ENCODE measurements at places on chromosomes 6 and 20. TPM values are rescaled to one million over a fixed set of nuclear protein-coding genes. Genes with fewer than 3 reads are reported as not detected.

Gene DLK2
- 0.68 TPM for total RNA-seq

Gene PACRG
- total RNA-seq = 0.72 TPM

Gene HLA-DMA
- total RNA-seq = 8.1 TPM

Gene CNR1
- total RNA-seq = 0.84 TPM

Gene SLCO4A1
- 0.43 TPM for total RNA-seq

Gene WFDC12
- not detected for total RNA-seq

Gene ABHD16B
- total RNA-seq = not detected

Gene OR12D2
- total RNA-seq = not detected

Gene CLVS2
- total RNA-seq = not detected

Gene ZC2HC1B
- total RNA-seq = not detected

Gene RWDD2A
- 4.9 TPM for total RNA-seq

Gene SLC17A2
- total RNA-seq = not detected

- no peaks in the 10 kb centered on the region for H3K4me1 ChIP-seq
- no peaks in the 10 kb centered on the region for H3K36me3 ChIP-seq
- DNase-seq = no peak
- no peak overlapping the region for H3K4me3 ChIP-seq
- no peaks in the 10 kb centered on the region for H3K27me3 ChIP-seq
These were observed 365.9 kb downstream of the TAF4 start for GRCh38 chr20:61699495-61700374.

GRCh38 chr20:25418776-25419175, 11.3 kb downstream of the GINS1 start:
- DNase-seq = peak; percentile 9
- H3K4me3 ChIP-seq = no peak overlapping the region
- no peaks in the 10 kb centered on the region for H3K36me3 ChIP-seq
- no peak overlapping the region for H3K27ac ChIP-seq

DNA sequence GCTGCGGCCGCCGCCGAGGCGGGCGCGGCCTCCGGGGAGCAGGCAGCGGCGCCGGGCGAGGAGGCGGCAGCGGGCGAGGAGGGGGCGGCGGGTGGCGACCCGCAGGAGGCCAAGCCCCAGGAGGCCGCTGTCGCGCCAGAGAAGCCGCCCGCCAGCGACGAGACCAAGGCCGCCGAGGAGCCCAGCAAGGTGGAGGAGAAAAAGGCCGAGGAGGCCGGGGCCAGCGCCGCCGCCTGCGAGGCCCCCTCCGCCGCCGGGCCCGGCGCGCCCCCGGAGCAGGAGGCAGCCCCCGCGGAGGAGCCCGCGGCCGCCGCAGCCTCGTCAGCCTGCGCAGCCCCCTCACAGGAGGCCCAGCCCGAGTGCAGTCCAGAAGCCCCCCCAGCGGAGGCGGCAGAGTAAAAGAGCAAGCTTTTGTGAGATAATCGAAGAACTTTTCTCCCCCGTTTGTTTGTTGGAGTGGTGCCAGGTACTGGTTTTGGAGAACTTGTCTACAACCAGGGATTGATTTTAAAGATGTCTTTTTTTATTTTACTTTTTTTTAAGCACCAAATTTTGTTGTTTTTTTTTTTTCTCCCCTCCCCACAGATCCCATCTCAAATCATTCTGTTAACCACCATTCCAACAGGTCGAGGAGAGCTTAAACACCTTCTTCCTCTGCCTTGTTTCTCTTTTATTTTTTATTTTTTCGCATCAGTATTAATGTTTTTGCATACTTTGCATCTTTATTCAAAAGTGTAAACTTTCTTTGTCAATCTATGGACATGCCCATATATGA, 3.2 kb downstream of the MARCKS start:
- peaks cover 21% of the 10 kb centered on the region for H3K4me1 ChIP-seq
- peak overlapping the region; percentile 100 for H3K27ac ChIP-seq
- DNase-seq = peak; percentile 31
- no peaks in the 10 kb centered on the region for H3K27me3 ChIP-seq
- peak overlapping the region; percentile 100 for H3K4me3 ChIP-seq
- peaks cover 11% of the 10 kb centered on the region for H3K36me3 ChIP-seq

GRCh38 chr6:159082039-159082815, 37.4 kb upstream of the TAGAP start:
- H3K36me3 ChIP-seq = no peaks in the 10 kb centered on the region
- no peak overlapping the region for H3K27ac ChIP-seq
- H3K4me3 ChIP-seq = no peak overlapping the region
- no peaks in the 10 kb centered on the region for H3K4me1 ChIP-seq

GRCh38 chr6:113696960-113697359, 160.2 kb upstream of the MARCKS start:
- H3K4me1 ChIP-seq = peaks cover 24% of the 10 kb centered on the region
- peaks cover 16% of the 10 kb centered on the region for H3K27me3 ChIP-seq
- H3K27ac ChIP-seq = no peak overlapping the region
- DNase-seq = no peak
- H3K36me3 ChIP-seq = no peaks in the 10 kb centered on the region
- no peak overlapping the region for H3K4me3 ChIP-seq

- no peak overlapping the region for H3K27ac ChIP-seq
- no peak for DNase-seq
- no peaks in the 10 kb centered on the region for H3K4me1 ChIP-seq
- H3K36me3 ChIP-seq = no peaks in the 10 kb centered on the region
These were observed 255.2 kb downstream of the CD109 start for GRCh38 chr6:73951183-73951582.

- H3K4me1 ChIP-seq = peaks cover 21% of the 10 kb centered on the region
- peak overlapping the region; percentile 27 for H3K4me3 ChIP-seq
- peak; percentile 16 for DNase-seq
- H3K27me3 ChIP-seq = no peaks in the 10 kb centered on the region
- H3K36me3 ChIP-seq = no peaks in the 10 kb centered on the region
- H3K27ac ChIP-seq = peak overlapping the region; percentile 43
These were observed 44.2 kb upstream of the ESR1 start for GRCh38 chr6:151763303-151763702.

DNA sequence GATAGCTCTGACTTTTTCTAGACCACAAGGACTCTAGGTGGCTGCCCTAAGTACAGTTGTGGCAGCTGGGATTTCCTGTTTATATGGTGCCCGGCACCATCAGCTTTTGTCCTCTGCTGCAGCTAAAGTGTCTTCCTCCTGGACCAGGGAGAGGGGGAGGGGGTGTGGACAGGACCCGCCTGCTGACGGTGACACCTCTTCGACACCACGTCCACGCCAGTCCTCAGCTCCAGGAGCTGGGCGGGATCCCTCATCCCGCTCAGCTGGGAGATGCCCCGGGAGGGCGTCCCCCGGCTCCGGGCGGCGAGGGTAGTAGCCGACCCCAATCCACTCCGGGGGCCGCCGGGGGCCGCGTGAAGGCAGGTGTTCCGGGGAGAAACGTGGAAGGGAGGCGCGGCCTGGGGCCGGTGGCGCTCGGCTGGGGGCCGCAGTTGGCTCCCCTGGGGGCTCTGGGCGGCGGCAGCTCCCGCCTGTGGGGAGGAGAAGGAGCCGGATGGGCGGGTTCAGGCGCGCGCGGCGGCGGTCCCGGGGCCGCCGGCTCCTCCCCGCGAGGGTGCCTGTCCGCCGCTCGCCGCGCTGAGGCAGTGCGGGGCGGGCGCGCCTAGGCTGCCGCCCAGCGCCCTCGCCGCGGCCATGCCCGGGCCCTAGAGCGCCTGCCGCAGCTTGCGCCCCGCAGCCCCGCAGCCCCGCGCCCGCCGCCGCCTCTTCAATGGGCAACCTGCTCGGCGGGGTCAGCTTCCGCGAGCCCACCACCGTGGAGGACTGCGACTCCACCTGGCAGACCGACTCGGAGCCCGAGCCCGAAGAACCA, at the start of gene OGFRL1:
TSS of gene OGFRL1 (plus strand) at position 584 of the 811 bp plus-strand sequence. CDS start at position 710, 126 bp downstream.
- H3K4me3 ChIP-seq = peak within 1 kb of the TSS; percentile 70
- peak; percentile 49 for DNase-seq
- peaks cover 13% of the 10 kb centered on the region for H3K4me1 ChIP-seq
- H3K27me3 ChIP-seq = no peaks in the 10 kb centered on the region

GRCh38 chr6:51986864-51987263, 100.5 kb downstream of the PKHD1 start:
- no peaks in the 10 kb centered on the region for H3K27me3 ChIP-seq
- no peaks in the 10 kb centered on the region for H3K36me3 ChIP-seq
- no peak for DNase-seq
- no peak overlapping the region for H3K27ac ChIP-seq
- no peaks in the 10 kb centered on the region for H3K4me1 ChIP-seq

GRCh38 chr20:21024420-21024819, 81.7 kb downstream of the LINC00237 start:
- no peaks in the 10 kb centered on the region for H3K4me1 ChIP-seq
- no peaks in the 10 kb centered on the region for H3K27me3 ChIP-seq
- H3K4me3 ChIP-seq = no peak overlapping the region

DNA sequence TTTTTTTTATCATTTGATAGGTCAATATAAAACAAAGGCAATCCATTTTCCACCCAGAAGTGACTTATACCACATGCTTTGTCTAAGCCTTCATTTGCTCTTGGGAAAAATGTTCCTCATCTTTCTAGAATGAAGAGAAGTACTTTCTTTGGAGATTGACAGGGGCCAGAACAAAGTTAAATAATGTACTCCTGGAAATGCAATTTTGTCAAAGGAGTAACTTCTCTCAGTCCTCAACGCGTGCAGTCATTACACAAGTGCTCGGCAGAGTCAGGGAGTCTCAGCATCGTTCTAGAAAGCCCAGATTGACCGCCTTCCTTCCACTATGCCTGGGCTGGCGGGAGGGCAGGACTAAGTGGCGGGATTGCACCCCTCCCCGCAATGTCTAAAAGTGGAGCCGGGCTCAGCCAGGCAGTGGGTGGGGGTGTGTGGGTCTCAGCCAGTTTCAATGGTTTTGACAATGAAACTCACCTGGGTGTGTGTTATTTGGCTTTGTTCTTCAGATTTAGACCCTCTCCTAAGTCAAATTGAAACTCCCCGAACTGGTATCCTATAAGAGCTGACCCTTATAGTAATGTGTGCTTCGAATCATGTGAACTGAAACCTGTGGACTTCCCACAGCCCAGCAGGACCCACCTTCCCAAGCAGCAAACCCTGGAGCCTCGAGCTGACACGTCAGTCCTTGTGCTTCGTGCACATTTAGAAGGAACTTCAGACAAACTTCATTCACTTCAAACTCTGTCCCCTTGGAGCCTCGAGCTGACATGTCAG, 63.2 kb upstream of the DUSP22 start:
- H3K27ac ChIP-seq = no peak overlapping the region
- no peaks in the 10 kb centered on the region for H3K36me3 ChIP-seq
- no peak for DNase-seq
- H3K4me1 ChIP-seq = no peaks in the 10 kb centered on the region

- H3K27ac ChIP-seq = no peak overlapping the region
- DNase-seq = no peak
- no peaks in the 10 kb centered on the region for H3K36me3 ChIP-seq
- H3K27me3 ChIP-seq = peaks cover 24% of the 10 kb centered on the region
- H3K4me3 ChIP-seq = no peak overlapping the region
- no peaks in the 10 kb centered on the region for H3K4me1 ChIP-seq
These were observed 20.2 kb upstream of the HLA-DOA start for GRCh38 chr6:33029328-33030184.

GRCh38 chr6:10970731-10971130, 73.4 kb downstream of the ELOVL2 start:
- H3K4me1 ChIP-seq = no peaks in the 10 kb centered on the region
- no peaks in the 10 kb centered on the region for H3K27me3 ChIP-seq
- no peaks in the 10 kb centered on the region for H3K36me3 ChIP-seq
- H3K4me3 ChIP-seq = no peak overlapping the region
- DNase-seq = no peak
- no peak overlapping the region for H3K27ac ChIP-seq

- H3K27me3 ChIP-seq = no peaks in the 10 kb centered on the region
- DNase-seq = peak; percentile 20
- no peak overlapping the region for H3K27ac ChIP-seq
These were observed 41.8 kb downstream of the OLIG3 start for GRCh38 chr6:137452333-137452894.

DNA sequence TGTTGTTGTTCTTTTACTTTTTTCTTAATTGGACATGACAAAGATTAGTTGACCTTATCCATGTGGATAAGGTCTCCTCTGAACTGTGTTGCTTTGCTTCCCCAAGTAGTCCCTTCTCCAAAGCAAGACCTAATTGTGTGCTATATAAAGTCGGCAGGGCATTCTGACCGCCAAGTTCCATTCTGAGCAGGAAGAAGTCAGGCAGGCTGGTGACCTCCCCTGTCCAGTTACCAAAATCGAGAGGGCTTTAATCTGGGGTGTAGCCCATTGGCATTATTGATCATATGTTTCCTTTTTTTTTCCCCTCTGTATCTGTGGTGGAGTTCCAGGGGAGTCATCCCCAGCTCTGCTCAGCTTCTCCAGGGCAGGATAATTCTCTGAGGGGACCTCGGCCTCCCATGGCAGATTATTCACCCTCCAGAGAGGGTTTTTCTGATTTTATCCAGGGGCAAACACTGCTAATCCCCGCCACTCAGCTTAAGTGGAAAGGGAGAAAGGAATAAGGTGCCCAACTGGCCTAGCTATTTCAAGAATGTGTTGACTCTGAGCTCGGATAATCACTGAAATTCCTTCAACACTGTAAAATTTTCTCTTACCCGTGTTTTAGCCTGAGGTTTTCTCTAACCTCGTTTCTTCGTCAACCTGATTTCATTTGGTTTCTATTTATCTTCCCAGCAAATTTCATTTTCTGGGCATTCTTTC, 71.8 kb upstream of the L3MBTL3 start:
- H3K27me3 ChIP-seq = no peaks in the 10 kb centered on the region
- H3K27ac ChIP-seq = no peak overlapping the region
- no peaks in the 10 kb centered on the region for H3K4me1 ChIP-seq
- no peaks in the 10 kb centered on the region for H3K36me3 ChIP-seq

GRCh38 chr20:24241466-24241865, 228.0 kb upstream of the SYNDIG1 start:
- H3K27ac ChIP-seq = no peak overlapping the region
- DNase-seq = no peak
- H3K4me1 ChIP-seq = no peaks in the 10 kb centered on the region

- no peak overlapping the region for H3K27ac ChIP-seq
- no peaks in the 10 kb centered on the region for H3K27me3 ChIP-seq
- peaks cover 7% of the 10 kb centered on the region for H3K4me1 ChIP-seq
- H3K4me3 ChIP-seq = no peak overlapping the region
- no peak for DNase-seq
These were observed 13.4 kb upstream of the GHRH start for GRCh38 chr20:37274851-37275524.

GRCh38 chr20:62938105-62938888, at the start of gene GID8:
GID8 (plus strand) TSS chr20:62938147; CDS start chr20:62941503, 3,356 bp downstream.
- peak within 1 kb of the TSS; percentile 98 for H3K27ac ChIP-seq
- peak; percentile 30 for DNase-seq
- peaks cover 13% of the 10 kb centered on the region for H3K4me1 ChIP-seq
- peak within 1 kb of the TSS; percentile 87 for H3K4me3 ChIP-seq
- peaks cover 8% of the 10 kb centered on the region for H3K36me3 ChIP-seq

DNA sequence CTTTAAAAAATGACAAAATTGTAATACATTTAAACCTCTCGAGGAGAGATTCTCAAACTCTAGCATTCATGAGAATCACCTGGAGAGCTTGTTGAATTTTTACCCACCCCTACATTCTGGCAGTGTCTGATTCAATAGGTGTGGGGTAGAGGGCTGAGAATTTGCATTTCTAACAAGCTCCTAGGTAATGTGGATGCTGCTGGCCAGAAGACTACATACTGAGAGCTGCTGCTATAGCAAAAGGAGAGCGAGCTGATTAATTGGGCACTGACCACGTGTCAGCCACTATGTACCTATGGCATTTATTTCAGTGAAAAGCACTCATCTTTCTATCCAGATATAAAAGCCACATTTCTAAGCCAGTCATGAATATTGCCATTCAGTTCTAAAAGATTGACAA, 169.0 kb upstream of the NRSN1 start:
- DNase-seq = no peak
- no peaks in the 10 kb centered on the region for H3K36me3 ChIP-seq
